ENCODE measurements at places on chromosomes 4 and X.

GRCh38 chrX:24026432-24026831 is 554 bp downstream of the KLHL15 start:
- DNase-seq: no peak

DNA sequence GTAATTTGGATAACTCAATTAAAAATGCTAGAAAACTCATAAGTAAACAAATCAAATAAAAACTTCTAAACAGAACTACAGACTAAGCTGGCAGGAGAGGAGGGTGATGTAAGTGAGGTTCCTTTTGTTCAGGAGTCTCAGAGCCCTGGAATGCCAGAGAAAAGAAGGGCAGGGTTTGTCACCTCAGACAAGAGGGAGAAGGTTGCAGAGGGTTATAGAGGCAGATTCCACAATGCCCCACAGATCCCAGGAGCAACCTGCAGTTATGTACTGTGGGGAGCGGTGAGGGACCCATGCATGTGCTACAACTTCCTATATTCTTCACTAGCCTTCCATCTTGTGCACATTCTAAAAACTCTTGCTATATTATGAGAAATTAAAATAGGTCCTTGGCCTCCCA is 129.7 kb downstream of the CFAP299 start:
- no peak for DNase-seq

DNA sequence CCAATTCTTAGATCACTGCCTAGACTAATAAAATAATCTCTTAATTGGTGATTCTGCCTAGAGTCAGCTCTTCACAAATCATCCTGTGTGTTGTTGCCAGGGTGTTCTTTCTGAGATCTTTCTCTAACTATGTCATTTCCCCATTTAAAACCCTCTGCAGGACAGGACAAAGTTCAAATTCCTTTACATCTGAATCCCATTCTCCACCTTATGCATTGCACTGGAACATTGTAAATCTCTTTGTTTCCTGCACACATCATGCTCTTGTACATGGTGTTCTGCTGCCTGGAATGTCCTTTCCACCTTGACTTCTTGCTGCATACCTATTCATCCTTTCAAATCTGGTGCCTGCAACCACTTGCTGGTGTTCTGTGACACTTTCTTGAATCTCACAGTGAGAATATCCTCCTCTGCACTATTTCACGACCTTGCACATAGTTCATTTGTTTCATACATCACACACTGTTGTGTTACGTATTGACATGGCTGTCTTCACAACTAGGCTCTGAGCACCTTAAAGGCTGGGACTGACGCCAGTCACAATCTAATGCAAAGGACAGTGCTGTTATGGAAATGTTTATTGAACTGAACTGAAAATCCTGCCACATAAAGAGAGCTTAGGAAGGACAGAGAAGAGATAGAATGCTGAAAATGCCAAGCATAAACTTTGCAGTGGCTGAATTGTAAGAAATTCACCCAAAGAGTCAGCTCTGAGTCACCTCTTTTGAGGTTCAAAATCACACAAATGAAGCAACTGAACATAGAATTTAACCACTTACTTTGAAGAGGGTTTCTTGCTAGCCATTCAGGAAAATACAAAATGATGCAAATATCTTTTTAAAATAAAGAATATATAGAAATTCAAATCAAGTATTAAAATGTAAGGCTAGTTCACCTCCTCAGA is 26.4 kb upstream of the SMIM14 start:
- no peak for DNase-seq

DNA sequence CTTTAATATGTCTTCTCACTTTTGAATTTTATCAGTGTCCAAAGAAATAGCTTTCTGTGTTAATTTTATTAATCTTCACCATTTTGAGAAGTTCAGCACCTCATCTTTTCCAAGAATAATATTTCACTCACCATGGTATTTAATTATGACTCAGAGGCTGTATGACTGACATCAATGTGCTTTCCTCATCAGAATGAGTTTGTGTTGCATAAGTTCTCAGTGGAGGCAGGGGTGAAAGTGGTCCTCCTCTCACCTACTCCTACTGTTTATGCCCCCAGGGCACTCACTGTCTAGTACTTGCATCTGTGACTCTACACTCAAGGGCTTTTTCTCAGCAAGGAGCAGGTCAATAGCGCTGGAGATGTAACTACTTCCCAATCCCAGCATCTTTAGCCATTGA is 905.3 kb upstream of the INTU start:
- no peak for DNase-seq
